Naive thymus-derived CD4-positive, alpha-beta T cell (primary cell): ENCODE measurements at places on chromosomes 6 and 20. TPM values are rescaled to one million over a fixed set of nuclear protein-coding genes. Genes with fewer than 3 reads are reported as not detected.

DNA sequence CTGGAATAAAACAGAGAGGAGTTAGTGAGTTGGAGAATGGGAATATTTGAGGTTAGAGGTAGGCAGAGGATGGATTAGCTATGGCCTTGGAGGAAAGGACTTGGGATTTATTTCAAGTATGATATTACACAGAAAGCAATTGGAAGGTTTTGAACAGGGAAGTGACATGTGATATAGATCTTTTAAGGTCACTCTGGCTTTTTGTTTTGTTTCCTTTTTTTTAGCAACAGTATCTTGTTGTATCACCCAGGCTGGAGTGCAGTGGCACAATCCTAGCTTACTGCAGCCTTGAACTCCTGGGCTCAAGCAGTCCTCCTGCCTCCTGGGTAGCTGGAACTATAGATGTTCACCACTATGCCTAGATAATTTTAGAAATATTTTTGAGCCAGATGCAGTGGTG lies 190.3 kb downstream of the UTRN start:
- DNase-seq, result no peak

GRCh38 chr6:29626948-29627754 lies 5.8 kb downstream of the GABBR1 start:
- no peak for DNase-seq

DNA sequence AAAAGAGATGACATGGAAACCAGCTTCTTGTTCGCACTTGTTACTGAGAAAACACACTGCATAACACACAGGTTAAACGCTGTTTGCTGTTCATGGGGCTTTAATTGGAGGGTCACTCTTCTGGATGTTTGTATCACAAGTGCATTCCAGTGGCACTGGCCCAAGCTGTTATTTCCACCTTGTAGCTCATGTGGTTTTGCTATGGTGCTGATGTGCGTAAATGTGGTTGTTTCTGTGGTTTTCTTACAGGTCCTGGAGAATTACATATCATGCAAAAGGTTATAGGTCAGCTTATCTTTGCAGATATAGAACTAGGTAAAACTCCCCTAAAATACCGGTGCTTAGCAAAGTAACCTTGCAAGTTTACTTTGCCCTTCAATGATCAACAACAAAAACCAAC lies 89.3 kb upstream of the AHI1 start:
- DNase-seq, result no peak

DNA sequence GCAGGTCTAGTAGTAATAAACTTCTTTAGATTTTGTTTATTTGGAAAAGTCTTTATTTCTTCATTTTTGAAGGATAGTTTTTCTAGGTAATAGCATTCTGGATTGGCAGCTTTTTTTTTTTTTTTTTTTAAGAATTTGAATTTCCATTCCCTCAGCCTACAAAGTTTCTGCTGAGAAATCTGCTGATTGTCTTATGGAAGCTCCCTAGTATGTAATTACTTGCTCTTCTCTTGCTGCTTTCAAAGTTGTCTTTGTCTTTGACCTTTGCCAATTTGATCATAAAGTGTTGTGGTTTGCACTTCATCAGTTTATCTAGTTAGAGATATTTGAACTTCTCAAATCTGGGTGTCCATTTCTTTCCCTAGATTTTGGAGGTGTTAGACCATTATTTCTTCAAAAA lies 82.2 kb upstream of the GMDS start:
- no peak for DNase-seq

Gene FAM209A
- total RNA-seq, result 3.4 TPM

- peak; percentile 3 for DNase-seq
Measured at GRCh38 chr20:61500791-61501321, 248.8 kb downstream of the CDH4 start.

- no peak for DNase-seq
Measured at GRCh38 chr20:17525650-17526049, 5.5 kb downstream of the BFSP1 start.
